ENCODE measurements at places on chromosomes 12 and 14.

DNA sequence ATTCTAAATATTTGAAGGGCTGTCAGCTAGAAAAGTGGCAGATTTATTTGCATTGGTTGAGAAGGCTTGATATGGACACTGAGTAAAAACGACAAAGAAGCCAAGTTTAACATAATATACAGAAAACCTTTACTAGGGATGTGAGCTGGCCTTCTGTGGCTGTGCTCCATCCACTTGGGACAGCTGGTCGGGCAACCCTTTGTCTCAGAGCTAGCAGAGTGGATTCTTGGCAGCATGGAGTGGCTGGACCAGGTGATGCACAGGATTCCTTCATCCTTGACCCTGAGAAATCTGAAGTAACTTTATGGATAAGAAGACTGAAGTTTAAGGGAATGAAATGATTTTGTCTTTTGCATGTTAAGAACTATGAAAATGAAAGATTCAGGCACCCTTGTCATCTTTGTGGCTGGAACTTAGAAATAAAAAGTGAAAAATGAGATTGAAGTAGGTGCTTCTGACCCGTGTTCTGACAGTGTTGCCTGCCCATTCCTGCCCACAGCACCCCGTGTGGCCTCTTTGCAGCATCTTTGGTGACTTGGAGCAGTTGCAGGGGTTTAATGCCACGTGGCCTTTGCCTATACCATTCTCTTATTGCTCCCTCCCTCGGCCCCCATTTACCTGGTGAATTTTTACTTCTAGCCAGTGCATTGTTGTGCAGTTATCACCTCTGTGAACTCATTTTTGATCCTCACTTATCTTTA is 32.6 kb downstream of the PELI2 start:
- DNase-seq = no peak

GRCh38 chr14:97390096-97390724 is 593.0 kb downstream of the VRK1 start:
- DNase-seq = peak; percentile 10

- peak; percentile 45 for DNase-seq
Measured at GRCh38 chr14:104800771-104801519, at the start of gene ZBTB42. Gene ZBTB42, plus strand, starts transcription at chr14:104801101. Its CDS starts 97 bp downstream, at chr14:104801198.

- no peak for DNase-seq
Measured at GRCh38 chr14:47674543-47675465, 601 bp downstream of the MDGA2 start.

GRCh38 chr12:58310809-58311622 is 369.6 kb downstream of the ATP23 start:
- peak; percentile 93 for DNase-seq

- no peak for DNase-seq
Measured at GRCh38 chr12:8907513-8907912, 6.8 kb upstream of the PHC1 start.

- DNase-seq = no peak
Measured at GRCh38 chr12:45327823-45328383, 112.0 kb downstream of the ANO6 start.

DNA sequence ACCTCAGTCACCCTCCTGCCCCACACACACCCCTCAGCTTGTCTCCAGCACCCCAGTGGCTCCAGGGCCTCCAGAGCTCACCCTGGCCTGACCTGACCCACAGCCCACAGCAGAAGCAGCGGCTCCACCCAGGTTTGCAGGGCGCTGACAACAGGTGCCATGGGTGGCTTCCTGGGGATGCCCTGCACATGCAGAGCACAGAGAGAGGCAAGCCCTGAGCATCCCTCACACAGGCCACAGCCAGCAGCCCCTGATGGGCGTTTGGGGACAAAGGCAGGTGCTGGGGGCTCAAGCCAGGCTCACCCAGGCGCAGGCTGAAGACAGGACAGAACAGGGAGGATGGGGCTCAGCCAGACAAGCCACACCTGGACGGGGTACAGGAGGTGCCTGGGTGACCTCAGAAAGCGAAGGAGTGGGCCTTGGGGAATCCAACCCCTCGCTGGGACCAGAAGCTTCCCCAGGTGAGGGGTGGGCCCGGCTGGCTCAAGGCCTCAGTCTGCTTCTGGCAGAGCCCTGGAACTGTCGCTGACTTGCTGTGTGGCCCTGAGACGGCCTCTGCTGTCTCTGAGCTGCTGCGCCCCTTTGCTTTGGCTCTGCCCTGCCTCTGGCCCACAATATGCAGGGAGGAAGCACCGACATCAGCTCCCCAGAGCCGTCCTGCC is 10.6 kb downstream of the ARL6IP4 start:
- DNase-seq = no peak

DNA sequence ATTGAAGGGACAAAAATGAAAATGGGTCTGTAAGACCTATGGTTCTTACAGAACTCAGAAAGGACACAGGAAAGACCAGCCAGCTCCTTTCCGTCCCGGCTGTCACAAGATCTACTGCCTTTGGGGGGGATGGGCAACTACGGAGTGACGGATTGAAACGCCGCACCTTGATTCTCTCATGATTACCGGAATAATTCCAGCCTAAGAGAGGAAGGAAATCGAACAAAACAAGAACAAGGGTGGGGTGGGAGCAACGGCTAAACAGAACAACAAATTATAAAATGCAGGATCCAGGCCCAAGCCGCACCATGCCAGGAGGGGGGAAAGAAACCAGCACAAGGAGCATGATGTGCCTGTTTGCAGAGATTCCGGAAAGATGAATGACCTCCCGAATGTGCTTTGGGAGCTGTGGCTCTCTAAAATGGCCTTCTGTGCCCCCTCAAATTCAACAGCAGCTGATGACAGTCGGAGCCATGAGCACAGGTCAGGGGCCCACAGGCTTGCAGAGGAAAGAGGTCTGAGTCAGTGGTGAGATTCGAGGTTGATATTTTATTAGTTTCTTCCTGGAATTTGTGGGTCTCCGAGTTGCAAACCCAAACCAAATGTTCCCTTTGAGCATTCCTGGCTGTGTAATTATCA is 72.1 kb downstream of the SPRING1 start:
- DNase-seq = no peak

DNA sequence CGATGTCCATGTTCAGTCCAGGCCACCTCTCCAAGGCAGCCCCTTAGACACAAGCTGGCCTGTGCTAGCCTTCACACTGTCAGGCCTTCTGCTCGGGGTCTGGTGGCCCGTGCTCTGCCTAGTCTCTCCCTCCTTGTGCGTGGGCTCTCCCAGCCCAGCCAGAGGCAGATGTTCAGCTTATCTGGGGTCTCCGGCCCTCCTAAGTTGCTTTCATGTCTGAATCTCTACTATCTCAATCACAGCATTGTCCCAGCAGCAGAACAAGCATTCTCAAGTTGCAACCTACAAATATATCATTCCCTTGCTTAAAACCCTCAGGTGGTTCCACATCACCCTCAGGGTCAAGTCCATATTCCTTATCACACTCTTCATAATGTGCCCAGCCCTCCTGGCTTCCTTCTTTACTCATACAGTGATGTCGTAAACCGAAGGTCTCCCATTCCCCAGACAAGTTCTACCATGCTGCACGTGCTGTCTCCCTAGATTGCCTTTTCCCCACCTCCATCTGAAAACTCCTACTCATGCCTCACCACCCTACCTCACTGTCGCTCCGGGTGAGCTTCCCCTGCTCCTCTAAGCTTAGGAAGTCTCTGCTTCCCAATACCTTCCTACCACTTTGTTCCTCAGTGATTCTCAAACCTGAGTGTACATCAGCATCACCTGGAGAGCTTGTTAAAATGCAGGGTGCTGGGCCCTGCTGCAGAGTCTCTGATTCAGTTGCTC is 1.5 kb downstream of the KRT73 start:
- DNase-seq = no peak

DNA sequence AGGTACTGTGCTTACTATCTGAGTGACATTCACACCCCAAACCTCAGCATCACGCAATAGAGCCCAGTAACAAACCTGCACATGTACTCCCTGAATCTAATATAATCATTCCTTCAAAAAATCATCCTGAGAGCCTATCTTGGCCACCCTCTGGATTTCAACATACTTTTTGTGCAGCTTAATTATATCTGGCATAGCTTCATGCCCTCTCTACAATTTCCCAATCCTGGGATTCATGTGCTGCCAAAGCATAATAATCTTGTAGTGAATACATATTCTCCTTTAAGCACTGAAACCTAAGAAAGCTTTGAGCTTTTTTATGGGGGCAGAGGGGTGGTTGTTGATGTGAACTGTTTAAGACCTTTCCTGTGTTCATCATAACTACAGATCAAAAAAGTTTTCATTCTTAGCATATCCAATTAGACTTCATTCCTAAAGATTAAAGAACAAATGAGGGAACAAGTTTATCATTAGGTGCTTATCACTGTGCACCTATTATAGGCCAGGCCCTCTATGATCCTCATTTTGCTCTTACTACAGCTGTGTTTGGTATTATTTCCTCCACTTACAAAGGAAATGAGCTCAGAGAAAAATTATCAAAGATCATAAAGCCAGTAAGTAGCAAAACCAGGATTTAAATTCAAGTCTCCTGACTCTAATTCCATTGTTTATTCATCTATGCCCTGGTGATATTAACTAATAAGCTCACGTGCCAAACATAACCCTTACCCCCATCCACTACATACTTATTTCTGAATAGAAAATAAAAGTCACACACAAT is 51.2 kb downstream of the SINHCAF start:
- DNase-seq = peak; percentile 6

- no peak for DNase-seq
Measured at GRCh38 chr12:11545484-11546330, 103.8 kb upstream of the ETV6 start.

DNA sequence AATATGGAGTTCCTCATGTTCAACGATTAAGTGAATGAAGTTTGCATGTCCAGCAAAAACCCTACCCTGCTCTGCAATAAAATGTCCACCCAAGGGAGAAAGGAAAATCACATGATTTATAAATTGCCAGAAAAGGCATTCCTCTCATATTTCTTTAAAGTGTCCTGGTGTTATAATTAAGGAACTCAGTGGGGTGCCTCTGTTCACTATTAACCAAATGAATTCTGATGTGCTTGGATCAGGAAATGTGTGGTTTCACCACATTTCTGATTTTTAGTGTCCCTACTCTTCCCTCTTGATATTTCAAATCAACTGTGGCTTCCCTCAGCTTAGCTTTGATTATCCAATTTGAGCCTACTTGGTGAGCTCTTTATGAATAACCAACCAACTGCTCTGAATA is 208.1 kb downstream of the PHLDA1 start:
- no peak for DNase-seq

GRCh38 chr12:96261557-96261956 is 67.4 kb downstream of the ELK3 start:
- DNase-seq = no peak

DNA sequence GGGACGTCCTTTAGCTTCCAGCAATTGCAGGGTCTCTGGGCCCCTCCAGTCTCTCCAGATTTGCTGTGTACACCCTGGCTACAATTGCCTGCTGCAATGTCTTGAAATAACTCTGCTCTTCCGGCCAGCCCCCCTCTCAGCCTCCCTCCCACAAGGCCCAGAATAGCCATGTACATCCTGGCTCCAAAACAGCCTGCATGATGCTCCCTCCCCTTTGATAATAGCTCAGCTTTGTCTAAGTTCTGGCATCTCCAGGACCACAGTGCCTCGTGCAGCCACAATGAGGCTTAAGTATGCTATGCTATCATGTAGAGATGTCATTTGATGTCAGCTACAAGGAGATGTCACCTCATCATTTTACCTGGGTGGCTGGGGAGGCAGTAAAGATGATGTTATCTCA is 74.6 kb downstream of the SRRM4 start:
- no peak for DNase-seq

DNA sequence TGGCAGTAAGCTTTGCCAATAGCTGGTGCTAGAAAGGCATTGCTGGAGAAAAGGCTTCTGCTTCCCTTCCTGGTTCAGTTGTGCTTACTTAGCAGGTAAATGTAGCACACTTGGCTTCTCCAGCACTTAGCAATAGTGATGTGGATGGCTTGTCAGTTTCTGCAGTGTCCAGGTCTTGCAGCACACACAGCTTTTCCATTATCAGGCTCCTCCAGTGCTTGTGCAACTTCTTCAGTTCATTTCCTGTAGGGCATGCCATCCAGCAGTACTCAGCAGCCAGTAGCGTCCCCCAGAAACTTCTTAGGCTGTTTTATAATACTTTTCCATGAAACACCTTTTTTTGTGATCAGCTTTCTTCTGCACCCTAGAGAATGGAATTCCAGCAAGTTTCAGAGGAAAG is 154.6 kb downstream of the SLC6A15 start:
- peak; percentile 35 for DNase-seq

DNA sequence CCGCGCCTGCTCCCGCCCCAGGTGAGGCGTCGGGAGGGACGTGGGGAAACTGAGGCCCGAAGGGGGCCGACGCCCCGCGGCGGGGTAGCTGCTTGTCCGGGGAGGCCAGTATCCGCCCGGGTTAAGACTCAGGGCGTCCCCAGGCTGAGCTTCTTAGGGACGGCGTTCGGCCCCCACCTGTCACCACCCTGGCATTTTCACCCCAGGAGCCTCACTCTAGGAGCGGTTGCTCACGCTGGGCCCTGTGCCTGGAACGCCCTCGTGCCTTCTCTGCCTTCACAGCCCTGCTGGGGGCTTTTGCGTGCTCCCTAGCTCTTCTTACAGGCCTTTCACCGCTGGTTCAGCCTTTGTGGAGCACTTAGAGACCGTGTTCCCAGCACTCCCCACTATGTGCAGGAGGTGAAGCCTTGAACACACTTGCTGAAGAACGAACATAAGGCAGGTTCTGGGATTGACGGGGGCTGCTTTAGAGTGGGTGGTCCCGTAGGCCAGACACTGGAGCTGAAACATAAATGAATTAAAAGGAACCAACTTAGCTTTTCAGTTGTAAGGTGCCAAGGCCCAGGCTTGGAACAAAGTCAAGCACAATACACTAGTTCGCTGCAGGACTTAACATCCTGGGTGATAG is 601 bp downstream of the ZNF839 start:
- no peak for DNase-seq

DNA sequence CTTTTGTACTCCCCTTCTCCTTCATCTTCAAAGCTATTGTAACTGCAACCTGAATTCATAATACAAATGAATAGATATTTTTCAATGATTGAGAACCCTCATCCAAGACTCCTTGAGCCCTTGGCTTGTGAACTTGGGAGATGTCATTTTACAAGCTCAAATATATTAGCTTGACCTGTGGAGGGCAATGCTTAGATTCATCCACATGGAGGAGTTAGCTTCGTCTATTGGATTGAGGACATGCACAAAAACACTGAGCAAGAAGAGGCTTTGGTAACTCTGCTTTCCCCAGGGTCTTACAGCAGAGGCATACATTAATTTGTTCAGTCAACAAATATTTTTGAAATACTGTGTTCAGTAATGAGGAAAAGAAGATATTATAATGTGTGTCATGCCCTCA is 101.1 kb downstream of the OTOGL start:
- no peak for DNase-seq

DNA sequence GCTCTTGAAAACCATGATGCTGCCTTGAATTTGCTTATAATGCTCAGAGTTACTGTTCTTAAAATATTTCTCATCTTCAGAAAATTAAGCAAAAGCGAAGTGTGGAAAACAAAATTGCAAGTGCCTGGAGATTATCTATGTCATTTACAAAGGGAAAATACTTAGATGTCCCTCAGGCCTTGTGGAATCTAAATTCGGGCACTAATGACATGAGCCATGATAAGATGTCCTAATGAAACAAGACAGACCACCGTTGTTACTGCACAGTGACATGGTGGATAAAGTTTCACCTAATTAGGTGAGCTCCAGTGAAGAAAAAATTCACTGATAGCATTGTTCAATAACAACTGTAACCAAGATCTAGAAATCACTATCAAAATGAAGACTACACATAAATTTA is 30.4 kb downstream of the PPP1R13B start:
- DNase-seq = no peak

GRCh38 chr12:45721954-45722353 is 7.6 kb upstream of the ARID2 start:
- no peak for DNase-seq
